ENCODE measurements at places on chromosomes 16 and 17.

- DNase-seq, result no peak
These were observed 29.0 kb upstream of the EMP2 start for GRCh38 chr16:10609402-10609774.

- no peak for DNase-seq
These were observed 56.1 kb upstream of the TOX3 start for GRCh38 chr16:52603015-52603414.

DNA sequence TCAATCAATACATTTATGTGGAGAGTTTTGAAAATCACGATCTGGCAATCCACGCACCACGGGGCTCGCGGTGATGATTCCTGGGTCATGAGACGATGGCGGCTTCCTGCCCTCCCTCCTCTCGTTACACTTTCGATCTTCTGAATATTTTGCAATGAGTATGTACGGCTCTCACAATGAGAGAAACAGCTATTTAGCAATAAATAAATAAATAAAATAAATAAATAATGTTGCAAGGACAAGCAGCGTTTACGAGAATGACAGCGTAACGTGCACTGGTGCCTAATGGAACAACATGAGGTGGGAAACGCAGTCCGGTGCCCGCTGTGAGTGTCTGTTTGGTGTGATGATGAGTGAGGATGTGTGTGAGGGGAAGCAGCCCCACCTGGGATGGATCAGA is 46.7 kb upstream of the JPH3 start:
- DNase-seq, result no peak

DNA sequence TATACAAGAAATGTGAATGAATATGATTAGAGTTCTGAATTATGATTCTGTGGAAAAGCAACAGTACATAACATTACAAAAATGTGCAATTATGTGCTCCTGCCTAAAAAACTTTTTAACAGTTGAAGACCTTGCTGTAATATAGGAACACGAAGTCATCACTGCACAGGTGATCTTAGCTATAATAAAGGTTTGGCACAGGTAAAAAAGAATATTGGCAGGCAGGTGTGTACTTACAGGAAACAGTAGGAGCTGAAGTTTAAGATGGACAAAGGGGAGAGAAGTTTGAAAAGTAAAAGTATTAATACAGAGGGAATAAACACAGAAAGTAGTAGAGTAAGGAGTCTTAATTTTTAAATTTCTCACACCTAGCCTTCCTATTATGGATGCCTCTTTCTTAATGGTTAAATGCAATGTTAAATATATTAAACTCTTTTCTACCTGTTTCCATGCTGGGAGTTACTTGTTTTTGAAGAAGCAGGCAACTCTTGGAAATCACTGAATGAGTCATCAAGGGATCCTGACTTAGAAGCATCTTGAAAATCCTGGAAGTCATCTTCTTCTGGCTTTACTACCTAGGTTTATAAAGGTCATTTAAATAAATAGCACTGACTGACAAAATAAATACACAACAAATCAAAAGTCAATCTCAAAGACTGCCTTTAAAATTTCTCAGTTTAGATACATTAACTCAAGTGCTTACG is 40.7 kb downstream of the SYNRG start:
- no peak for DNase-seq

DNA sequence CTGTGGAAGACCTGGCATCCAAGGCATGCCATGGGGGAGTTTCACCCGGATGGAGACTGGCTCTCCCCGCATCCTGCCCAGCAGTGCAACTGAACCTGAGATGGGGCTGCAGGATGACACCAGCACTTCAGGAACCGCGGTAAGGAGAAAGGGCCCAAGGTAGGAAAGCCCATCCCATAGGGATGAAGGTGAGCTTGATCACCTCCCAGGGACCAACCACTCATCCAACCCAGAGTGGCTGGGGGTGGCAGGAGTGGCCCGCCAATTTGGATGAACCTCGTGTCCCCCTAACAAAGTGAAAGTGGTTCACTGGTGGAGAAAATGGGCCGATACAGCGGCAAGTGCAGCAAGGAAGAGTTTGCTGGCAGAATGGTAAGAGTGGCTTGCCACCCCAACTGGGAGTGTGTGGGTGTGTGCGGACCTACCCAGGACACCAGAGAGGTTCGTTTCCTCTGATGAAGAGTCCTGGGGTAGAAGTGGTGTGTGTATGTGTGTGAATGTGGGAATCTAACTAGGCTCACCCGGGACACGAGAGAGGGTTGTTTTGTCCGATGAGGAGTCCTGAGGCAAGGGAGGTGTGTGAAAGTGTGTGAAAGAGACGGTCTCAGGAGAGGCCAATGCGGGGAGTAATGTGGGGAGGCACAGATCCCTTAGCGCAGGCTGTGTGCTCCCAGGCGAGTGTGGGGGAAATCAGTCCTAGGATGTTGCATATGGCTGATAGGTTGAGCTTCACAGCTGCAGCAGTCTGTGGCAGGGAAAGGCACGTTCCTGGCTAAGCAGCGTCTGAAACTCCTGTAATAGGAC is 22.6 kb downstream of the ACSM1 start:
- peak; percentile 64 for DNase-seq

- no peak for DNase-seq
These were observed 42.5 kb downstream of the AKAP10 start for GRCh38 chr17:19935169-19935568.

All from erythroblast (primary cell).